Activated CD4-positive, alpha-beta T cell treated with anti-CD3 and anti-CD28 coated beads, Interleukin-2, amount 50 U/mL, for 4 hours (primary cell): ENCODE measurements at places on chromosomes 6 and 20.

DNA sequence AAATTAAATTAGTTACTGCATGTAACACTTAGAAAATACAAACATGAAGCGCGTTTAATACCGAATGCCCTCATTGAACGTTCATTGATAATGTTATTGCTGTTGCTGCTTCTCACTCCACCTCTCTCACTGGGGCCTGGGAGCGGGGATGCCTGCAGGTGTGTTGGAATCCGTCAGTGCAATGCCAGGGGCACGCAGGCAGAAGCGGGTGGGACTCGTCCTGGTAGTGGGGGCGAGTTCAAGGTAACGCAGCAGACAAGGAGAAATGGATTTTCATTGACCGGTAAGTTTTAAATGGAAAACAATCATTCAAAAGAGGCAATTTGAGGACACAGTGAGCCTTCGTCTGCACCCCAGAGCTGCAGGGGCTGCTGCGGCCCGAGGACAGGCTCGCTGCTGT lies 71.2 kb upstream of the AFDN start:
- no peak for DNase-seq

DNA sequence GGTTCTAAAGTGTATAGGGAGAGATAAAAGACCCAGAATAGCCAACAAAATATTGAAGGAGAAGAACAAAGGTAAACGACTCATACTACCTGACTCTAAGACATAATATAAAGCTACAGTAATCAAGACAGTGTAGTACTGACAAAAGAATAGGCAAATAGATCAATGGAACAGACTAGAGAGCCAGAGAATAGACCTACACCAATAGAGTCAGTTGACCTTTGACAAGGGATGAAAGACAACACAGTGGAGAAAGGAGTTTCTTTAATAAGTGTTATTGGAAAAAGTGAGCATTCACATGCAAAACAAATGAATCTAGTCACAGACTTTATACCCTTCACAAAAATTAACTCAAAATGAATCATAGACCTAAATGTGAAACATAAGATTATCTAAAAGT lies 96.4 kb downstream of the ISM1 start:
- DNase-seq, result no peak

DNA sequence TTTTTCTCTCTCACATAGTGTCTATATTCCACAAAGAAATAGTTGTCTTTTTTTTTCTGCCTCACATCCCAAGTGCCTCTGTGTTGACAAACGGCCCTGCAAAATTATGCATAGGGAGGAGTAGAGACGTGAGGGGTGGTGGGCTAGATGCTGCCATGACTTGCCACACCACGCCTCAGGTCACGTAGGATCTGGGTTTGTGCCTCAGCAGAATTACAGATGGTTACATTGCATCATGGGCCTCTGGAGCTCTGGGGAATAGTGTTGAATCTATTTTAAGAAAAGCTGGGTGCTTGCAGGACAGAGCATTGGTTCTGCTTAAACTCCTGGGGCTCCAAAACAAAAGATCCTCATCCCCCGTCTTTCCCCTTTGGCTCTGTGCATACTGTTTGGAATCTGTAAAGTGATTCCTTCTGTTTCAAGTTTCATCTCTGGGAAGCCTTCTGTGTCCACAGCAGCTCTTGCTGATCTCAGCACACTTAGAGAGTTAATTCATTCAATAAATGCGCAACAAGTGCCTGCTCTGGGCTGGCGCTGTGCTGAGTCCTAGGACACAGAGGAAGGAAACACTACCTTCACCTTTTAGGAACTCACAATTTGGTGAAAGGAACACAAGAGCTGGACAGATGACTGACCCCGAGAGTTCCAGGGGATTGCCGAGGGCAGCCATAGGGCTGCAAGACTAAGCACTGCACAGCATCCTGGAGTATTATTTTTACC lies 2.4 kb downstream of the FANCE start:
- DNase-seq, result no peak

DNA sequence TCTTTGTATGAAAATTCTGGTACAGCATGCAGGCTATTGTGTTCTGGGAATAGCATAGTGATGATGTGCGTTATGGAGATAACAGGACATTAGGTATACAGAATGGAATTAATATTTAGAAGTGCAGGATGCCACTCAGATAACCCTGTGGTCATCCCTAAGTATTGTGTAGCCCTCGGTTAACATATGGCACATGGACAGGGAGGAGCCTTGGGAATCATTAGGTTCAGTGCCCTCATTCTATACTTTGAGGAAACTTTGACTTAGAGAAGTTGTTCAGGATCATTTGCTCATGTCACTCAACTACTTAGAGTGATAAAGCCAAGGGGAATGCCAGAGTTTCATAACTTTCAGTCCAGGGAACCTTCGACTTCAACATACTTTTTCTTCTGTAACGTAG lies 185.9 kb downstream of the UST start:
- no peak for DNase-seq

DNA sequence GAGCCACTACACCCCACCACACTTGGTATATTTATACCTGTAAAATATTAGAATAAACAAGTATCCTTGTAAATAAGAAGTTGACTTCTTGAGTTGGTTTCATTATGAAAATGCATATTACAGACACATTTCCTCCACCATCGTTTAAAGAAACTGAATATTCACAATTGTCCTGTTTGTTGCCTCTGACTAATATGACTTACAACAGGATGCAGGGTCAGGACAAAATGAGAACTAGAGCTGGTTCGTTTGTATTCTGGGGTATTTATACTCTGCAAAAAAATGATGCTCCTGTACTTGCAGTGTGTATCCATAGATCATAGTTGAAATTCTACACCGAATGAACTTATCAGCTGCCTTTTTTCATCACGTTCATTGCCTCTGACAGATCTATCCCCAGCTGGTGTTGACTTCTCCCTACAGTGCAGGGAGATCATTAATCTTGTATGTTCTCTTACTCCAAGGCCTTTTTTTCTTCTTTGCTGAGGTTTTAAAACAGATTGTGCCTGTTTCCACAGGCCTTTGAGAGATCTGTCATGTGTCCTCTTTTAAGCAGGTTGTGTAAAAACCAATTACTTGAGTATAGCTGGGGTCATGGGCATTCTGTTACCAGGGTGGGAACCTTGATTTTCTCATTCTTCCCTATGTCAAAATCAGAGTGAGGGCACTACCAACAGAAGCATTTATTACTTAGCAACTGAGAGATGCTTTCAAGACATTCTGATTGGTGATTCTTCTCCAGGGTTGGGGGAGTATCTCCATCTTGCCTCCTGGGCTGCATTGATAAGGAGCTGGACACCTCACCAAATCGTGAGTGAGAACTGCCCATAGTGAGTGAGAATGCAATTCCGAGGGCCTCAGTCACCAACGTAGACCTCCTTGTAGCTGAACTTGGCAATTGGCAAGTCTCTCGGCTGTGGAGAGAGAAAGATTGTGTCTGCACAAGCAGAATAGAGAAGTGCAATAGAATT lies 78.8 kb upstream of the CD83 start:
- no peak for DNase-seq

DNA sequence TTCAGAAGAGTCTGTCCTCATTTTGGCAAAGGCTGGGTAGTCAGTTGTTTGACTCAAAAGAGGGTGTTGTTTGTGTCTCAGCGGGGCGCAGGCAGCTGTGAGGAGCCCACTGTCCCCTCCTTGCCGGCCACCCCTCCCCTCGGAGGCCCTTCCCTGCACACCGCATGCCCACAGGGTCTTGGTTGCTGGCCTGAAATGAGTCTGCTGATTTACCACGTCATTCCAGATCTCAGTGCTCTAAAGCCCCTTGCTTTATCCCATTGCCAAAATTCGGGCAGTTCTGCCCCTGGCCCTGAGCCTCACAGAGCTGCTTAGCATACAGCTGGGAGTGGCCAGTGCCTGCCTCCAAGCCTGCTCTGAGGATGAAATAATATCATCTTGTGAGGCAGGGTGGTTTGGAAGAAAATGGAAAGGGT lies 220.7 kb downstream of the UST start:
- DNase-seq, result no peak

DNA sequence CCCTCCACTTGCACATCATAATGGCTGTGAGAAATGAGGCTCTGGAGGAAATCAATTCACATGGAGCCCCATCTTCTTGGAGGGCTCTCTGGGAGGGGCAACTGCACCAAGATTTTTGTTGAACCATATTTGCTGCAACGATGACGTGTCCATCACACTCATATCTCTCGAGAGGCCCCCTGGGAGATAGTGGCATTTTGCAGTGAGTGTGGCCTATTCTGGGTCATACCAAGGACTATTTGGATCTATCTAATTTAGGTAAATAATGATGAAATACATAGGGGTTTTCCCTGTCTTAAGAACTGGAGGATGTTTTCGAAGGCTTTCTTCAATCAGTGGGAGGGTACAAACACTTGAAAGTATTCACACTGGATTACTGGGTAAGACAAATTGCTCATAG lies 31.6 kb downstream of the CNR1 start:
- no peak for DNase-seq

GRCh38 chr6:71301546-71301945 lies 12.9 kb downstream of the OGFRL1 start:
- DNase-seq, result no peak

DNA sequence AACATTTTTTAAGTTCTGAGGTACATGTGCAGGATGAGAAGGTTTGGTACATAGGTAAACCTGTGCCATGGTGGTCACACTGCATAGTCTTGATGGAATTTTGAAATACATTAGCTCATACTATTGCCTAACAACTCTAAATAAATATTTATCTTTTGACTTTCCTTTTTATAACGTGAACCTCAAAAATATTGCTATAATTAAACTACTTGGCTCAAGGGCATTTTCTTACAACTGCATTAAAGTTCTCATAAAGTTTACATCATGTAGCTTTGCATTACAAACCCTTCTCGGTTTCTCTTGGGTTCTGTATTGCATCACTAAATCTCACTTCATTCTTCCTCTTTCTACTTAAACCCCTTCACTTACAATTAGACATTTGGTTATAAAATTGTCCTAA lies 636.0 kb upstream of the PTCHD4 start:
- DNase-seq, result no peak

DNA sequence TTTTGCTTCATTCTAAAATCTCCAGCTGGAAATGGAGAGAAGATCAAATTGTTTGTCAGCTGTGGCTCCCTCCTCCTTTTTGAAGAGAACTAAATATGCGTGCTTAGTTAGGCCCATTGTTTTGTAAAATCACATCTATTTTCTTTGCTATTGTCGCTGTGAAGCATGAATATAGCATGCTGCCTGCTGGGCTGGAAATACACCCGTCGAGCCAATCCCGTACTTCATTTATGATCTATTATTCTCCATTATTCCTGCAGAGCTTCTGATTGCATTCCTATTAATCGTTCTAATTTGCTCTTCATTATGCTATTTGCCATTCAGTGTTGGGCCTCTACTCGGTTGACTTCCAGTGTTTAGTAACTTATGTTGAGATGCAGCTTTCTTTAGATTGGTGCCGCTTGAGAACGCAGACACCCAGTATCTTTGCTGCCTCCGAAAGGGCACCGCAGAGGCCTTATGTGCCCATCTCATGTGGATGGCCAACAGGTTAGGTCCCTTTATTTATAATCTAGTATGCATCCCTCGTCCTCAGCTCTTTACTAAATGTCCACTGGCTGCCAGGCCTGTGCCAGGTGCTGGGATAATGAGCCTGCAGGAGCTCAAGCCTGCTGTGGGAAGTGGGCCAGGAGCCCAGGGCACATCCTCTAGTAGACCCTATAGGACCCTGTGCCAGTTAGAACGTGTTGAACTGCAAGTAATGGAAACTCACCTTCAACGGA lies 45.6 kb downstream of the FAM50B start:
- no peak for DNase-seq

DNA sequence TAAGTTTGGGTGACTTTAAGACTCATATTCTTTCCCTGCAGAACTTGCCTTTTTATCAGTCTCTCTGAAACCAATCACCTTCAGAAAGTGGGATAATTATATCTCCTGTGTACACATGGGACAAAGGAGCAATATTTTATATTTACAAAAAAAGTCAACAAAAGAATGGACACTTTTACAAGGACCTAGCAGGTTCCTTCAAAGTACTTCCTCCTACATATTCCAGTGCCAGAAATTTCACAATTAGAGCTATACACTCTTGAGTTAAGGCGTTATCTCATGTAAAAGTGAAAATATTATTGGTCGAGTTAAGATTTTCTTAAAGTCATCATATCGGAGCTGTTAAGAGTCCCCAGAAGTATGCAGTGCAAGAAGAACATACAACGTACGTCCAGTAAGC lies 98.9 kb upstream of the MAFB start:
- DNase-seq, result no peak

- no peak for DNase-seq
These were observed at the start of gene GSTA5 for GRCh38 chr6:52840763-52841585. GSTA5 (minus strand) TSS chr6:52840813.

DNA sequence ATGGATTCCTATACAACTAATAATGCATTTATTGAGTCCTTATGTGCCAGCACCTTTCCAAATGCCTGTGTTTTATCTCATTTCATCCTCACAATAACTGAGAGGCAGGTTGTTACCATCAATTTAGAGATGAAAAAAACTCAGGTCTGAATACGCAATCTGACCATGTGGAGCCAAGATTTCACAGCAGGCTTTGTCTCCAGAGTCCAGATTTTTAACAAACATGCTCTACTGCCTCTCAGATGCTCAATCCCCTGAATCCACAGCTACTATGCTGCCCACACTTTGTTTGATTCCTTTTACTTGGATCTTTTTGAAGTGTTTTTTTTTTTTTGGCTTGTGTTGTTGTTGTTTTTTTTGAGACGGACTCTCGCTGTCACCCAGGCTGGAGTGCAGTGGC lies 46.8 kb downstream of the B4GALT5 start:
- no peak for DNase-seq
